ENCODE measurements at places on chromosomes 6 and 20. TPM values are rescaled to one million over a fixed set of nuclear protein-coding genes. Genes with fewer than 3 reads are reported as not detected.

The SLC22A2 gene
- total RNA-seq, result not detected

The FAXC gene
- 0.20 TPM for total RNA-seq

The MYMX gene
- total RNA-seq, result not detected

The EFCAB8 gene
- not detected for total RNA-seq

The IRF4 gene
- not detected for total RNA-seq
